Suppressor macrophage treated with lipopolysaccharide for 1 hour (primary cell): ENCODE measurements at places on chromosomes 11 and 22.
A peak's percentile ranks its signal among the peaks of the same experiment; 100 is the strongest.

DNA sequence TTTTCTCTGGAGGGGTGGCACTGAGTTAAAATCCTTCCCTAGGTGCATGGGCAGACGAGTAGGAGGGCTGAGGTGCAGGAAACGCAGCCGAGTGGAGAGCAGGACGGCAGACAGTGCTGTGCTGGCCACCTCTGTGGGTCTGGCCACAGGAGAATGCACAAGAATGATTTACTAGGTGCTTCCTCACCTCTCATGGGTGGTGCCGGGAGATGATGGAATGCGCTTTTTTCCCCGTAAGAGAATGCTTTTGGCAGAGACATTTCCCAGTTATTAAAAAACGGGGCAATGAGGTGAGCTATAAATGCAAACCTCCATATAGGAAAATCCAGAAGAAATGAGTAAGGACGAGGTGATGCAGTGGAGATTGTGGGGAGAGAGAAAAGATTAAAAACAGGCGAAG, 86.1 kb downstream of the ADAMTS15 start:
- no peak for DNase-seq

DNA sequence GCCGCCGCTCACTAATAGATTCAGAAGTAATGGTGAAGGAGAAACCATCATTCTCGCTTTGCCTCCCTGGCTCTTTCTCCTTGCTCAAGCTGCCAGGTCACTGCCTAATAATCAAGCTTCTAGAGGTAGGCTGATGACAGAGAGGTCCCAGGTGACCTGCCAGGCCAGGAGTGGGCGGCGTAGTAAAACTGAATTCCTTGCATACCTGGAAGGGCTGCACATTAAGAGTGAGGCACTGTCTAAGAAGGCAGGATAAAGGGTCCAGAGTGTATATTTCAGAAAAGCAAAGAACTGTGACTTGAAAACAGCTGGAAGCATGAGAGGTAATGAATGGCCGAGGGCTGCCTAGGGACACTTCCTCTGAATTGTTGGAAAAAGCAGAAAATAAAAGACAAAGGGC, 4.1 kb downstream of the SYT13 start:
- no peak for DNase-seq

GRCh38 chr22:46070215-46070802, 80.0 kb upstream of the PPARA start:
- DNase-seq: peak; percentile 71

DNA sequence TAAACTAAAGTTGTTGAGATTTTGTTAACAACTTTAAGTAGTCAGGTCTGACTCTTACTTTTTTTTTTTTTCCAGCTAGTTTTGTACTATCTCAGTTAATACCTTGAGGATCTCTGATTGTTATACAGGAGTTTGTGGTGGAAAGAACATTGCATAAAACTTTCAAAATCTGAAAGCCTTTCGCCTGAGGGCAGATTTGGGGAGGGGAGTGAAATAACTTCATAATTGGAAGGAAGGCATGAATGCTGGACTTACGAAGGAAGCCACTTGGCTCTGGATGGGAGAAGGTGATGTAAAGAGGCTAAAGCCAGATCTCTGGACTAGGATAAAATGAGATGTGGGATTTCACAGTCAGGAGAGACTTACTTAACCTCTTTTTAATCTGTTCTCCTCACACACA, 18.2 kb upstream of the FAT3 start:
- DNase-seq: no peak

DNA sequence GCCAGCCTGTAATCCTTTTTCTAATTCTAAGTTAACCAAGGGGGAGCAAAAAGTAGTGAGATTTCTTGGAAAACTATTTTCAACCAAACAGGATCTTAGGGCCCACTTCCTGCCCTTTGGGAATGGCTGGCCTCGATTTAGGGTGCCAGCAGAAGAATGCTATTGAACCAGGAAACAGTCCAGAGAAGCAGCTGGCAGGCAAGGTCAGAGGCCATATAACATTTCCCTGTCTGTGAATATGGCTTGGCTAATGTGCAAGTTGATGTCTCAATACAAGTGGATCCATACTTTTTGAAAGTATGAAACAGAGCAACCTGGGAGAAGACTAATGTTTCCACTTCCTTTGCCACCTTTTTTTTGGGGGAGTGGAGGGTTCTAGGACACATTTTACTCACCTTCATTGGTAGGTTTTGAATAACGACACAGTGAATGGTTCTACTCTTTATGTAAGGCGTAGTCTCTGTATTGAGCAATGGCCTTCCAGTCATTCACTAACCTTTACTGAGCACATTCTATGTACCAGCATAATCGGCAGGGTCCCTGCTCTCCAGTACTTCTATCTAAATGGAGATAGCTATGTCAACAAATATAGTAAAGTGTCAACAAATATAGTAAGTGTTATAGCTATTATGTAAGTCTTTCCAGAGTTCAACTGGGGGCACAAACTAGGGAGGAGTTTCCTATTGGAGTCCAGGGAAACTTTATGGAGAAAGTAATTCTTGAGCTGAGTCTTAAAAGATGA, 34.2 kb upstream of the RRM1 start:
- no peak for DNase-seq

- DNase-seq: peak; percentile 88
Observed at GRCh38 chr11:66136752-66137123, 66.7 kb downstream of the PACS1 start.

DNA sequence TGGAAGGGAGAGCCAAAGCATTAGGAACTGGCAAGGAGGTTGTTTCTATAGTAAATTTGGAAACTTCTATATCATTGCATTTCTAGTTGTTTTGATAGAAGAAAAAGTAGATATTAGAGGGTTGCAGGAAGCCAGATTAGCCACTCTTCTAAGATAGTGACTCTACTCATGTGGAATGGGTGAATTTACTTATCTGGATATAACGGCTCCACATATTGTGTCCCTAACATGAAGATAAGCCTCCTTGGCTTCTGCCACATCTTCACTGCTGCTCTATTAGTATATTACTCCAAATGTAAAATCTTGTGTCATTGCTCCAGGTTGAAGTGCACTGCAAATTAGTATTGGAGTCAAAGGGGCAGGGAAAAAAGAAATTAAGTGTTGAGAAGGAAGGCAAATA, 283.3 kb downstream of the CASP12 start:
- no peak for DNase-seq

- no peak for DNase-seq
Observed at GRCh38 chr11:128732471-128733277, 38.8 kb downstream of the FLI1 start.

DNA sequence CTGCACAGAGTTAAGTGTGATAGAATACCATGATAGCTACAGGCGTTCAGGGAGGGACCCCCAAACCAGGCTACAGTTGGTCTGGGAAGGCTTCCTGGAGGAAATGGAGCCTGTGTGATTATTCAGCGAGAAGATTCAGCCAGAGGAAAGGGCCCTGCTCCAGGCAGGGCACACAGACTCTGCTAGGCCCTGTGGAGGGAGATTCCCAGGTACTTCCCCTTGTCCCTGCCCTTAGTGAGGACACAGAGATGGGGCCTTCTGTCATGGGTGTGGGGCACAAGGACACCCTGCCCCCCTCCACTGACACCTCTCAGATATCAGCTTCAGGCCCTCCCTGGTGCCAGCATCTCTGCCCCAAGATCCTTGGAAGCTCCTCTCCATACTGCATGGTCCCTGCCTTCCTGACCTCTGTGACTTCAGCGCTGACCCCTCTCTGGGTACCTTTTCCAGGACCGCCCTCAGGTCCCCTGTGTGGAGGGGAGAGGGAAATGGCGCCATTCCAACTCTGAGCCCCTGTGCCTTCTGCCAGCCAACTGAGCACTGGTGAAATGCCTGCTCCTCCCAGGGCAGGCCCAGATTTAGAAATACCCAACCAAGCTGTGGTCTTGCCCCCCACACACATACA, 12.6 kb upstream of the POU2F3 start:
- peak; percentile 49 for DNase-seq
